ENCODE measurements at places on chromosomes 13 and 19. TPM values are rescaled to one million over a fixed set of nuclear protein-coding genes. Genes with fewer than 3 reads are reported as not detected.

- DNase-seq, result no peak
Observed at GRCh38 chr19:38655148-38655824, 7.8 kb downstream of the ACTN4 start.

DNA sequence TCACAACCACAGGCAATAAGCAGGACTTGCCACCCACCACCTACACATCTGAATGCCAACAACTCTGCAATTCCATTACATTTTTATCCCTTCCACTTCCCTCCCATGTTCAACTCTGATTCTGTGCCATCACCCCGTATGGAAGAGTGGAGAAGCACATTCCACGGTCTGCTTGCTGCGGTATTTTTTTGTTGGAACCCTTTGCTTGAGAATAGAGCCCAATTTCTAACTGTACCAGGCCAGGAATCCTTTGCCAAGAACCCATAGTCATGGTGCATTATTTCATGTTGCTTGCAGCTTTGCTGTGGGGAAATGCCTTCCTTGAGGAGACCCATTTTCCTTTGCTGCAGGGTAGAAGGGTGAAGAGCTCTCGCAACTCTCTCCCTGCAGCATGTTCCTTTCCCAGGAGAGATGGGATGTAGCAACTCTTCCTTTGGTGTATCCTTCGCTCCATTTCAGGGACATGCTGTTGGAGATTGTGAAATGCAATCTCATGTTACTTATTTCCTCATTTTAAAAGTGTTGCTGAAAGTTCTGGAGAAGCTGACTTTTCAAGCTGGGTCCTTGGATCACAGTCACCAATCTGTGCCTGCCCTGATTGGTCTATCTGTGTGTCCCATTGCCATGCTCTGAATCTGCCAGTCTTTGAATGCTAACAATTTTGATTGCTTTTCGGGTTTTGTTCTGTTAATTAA, 69.8 kb upstream of the STARD13 start:
- DNase-seq, result no peak

Gene KLHL1
- total RNA-seq, result not detected

DNA sequence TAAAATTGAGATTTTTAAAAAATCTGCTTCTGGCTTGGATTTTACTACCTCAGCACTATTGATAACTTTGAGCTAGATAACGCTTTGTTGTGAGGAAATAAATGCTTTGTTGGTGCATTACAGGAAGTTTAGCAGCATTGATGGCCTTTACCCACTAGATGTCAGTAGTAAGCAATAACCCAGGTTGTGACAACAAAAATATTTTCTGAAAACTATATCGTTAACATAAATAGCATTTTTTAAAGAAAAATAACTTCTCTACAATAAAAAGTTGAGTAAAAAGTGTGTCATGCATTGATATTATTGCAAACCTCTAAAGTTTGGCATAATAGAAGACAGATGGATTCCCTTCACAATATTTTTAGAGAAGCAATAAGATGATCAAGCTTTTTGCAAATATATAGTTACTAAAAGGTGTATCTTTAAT, 1246.5 kb downstream of the UQCRFS1 start:
- no peak for DNase-seq

Gene FCAR
- total RNA-seq, result not detected

GRCh38 chr13:112556600-112556999, 31.4 kb downstream of the TUBGCP3 start:
- DNase-seq, result no peak

- DNase-seq, result no peak
Observed at GRCh38 chr13:20173116-20173746, 12.4 kb upstream of the GJA3 start.

- DNase-seq, result no peak
Observed at GRCh38 chr19:14614099-14614412, 31.2 kb downstream of the CLEC17A start.

GRCh38 chr19:5997371-5997770, 19.4 kb upstream of the RANBP3 start:
- DNase-seq, result no peak

Gene ABHD17A
- 51.1 TPM for total RNA-seq

GRCh38 chr13:43129066-43129465, 105.7 kb downstream of the DNAJC15 start:
- DNase-seq, result no peak

Gene ERICH4
- total RNA-seq, result not detected

GRCh38 chr13:99859178-99860177, 112.1 kb downstream of the ZIC5 start:
- DNase-seq, result no peak

Gene BEST2
- not detected for total RNA-seq

GRCh38 chr19:50362030-50362412, 3.4 kb downstream of the NAPSA start:
- DNase-seq, result no peak

DNA sequence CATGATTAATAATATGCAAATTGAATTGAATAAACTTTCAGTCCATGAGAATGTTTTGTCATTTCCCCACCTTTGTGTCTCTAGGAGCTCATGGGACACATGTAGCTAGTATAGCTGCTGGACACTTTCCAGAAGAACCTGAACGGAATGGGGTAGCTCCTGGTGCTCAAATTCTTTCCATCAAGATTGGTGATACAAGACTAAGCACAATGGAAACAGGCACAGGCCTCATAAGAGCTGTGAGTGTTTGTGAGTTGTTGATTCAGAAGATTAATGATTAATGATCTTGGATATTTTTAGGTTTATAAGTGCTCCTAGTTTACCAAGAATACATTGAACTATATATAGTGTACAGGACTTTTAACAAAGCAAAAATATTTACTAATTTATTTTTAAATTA, 30.1 kb downstream of the TPP2 start:
- no peak for DNase-seq

GRCh38 chr13:113304121-113304520, 7.1 kb downstream of the LAMP1 start:
- peak; percentile 12 for DNase-seq

DNA sequence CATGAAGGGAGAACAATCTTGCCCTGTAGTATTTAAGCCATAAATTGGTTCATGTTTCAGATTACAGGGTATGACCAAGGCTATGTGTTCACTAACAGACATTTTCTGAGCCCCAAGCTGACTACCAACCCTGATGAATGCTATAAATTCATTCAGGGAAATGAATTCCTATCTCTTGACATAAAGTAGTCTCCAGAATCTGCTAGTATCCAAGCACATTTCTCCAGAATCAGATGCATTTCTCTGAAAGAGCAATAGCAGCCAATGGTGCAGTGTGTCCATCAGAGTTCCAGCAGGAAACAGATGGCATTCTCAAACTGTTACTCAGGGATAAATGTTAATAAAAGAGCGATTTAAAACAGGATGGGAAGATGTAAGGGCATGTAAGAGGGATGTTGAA, 226.4 kb downstream of the COG6 start:
- DNase-seq, result no peak

DNA sequence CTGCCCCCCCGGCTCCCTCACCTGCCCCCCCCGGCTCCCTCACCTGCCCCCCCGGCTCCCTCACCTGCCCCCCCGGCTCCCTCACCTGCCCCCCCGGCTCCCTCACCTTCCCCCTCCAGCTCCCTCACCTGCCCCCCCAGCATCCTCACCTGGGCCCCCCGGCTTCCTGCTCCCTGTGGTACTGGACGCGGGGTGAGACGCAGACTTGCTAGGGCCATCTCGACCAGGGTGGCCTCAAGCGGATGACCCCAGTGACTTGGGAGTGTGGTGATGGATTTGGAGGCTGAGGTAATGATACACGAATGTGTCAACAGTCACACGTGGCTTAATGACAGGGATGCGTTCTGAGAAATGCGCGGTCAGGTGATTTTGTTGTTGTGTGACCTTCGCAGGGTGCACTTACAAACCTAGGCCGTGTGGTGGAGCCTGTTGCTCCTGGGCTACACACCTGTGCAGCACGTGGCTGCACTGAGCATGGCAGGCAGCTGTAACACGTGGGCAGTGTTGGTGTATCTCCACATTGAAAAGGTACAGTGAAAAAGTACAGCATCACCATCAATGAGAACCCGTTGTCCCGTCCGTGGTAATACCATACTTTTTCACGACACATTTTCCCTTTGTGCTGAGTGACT, 197.8 kb downstream of the TEX29 start:
- no peak for DNase-seq

GRCh38 chr19:38632476-38633213, 13.7 kb downstream of the EIF3K start:
- DNase-seq, result no peak

GRCh38 chr13:60514891-60515290, 117.9 kb downstream of the TDRD3 start:
- DNase-seq, result no peak

GRCh38 chr13:110332750-110333149, 25.7 kb downstream of the COL4A2 start:
- DNase-seq, result no peak

GRCh38 chr13:94056362-94056990, 423.0 kb downstream of the DCT start:
- DNase-seq, result no peak

Gene N4BP2L1
- total RNA-seq, result 4.9 TPM

- no peak for DNase-seq
Observed at GRCh38 chr13:27965740-27966640, 3.1 kb downstream of the CDX2 start.

Gene FXYD1
- not detected for total RNA-seq

DNA sequence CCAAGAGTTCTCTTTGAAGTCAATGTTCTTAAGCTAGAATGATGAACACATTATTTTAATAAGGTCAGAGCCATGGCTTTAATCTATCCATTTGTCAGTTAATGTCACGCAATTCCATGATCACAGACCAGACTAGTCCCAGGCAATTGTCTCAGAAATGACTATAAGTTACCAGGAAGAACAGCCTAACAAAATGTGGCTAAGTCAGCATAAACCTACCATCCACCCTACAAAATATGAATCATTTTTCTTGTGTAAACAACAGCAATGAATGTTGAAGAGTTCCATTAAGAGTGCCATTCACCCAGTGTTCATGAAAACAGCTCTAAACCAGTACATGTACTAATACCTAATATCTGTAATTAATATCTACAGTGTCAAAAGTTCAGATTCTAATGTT, 127.5 kb downstream of the KCTD12 start:
- no peak for DNase-seq

Measured in Caki2 (cell line).